Activated CD4-positive, alpha-beta T cell treated with anti-CD3 and anti-CD28 coated beads, Interleukin-2, Interleukin-4, amounts not matched to agents 100 ng/mL and 50 ng/mL, durations not matched to agents 16 hours and 8 hours (primary cell): ENCODE measurements at places on chromosomes 13 and 19.
A peak's percentile ranks its signal among the peaks of the same experiment; 100 is the strongest.

- peak; percentile 91 for DNase-seq
These were observed 175.5 kb upstream of the SERP2 start for GRCh38 chr13:44197791-44198770.

DNA sequence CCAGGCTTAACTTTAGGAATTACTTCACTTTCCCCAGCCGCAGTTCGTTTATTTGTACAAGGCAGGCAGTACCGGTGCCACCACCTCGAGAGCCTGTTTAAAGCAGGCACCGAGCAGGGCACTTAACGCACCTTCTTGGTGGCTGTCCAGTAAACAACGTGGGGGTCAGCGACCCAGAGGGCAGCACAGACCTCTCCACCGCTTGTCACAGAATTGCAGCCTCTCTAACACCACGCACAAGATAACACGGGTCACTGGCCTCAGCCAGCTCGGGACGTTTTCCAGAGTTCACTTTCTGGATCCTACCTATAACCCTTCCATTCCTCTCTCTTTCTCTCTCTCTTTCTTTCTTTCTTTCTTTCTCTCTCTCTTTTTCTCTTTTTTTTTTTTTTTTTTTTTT, 16.8 kb upstream of the ELAVL1 start:
- no peak for DNase-seq

GRCh38 chr13:43737392-43737923, 49.3 kb downstream of the ENOX1 start:
- no peak for DNase-seq

GRCh38 chr13:76036176-76036575, 400.0 kb downstream of the LMO7 start:
- no peak for DNase-seq

DNA sequence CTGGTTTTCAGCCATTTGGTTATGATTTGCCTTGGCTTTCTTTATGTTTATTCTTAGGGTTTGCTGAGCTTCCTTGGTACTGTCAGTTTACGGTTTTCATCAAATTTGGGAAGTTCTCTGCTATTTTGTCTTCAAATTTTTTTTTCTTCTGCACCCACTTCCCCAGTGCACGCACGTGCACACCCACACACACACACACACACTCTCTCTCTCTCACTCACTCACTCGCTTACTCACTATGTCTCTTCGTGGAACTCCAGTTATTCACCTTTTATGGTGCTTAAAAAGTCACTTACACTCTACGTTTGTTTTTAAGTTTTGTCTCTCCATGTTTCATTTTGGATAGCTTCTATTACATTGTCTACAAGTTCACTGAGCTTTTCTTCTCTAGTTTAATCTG, 7.1 kb downstream of the AKAP11 start:
- DNase-seq = peak; percentile 21
